ENCODE measurements at places on chromosomes 7 and 10. TPM values are rescaled to one million over a fixed set of nuclear protein-coding genes. Genes with fewer than 3 reads are reported as not detected.

OR2A5 gene
- total RNA-seq, result not detected

DBF4 gene
- 39.7 TPM for total RNA-seq

- no peak overlapping the region for H3K4me3 ChIP-seq
- H3K27ac ChIP-seq, result no peak overlapping the region
- DNase-seq, result peak; percentile 11
- no peaks in the 10 kb centered on the region for H3K36me3 ChIP-seq
- no peaks in the 10 kb centered on the region for H3K27me3 ChIP-seq
Observed at GRCh38 chr7:108165723-108166122, 35.6 kb upstream of the LAMB4 start.

DNA sequence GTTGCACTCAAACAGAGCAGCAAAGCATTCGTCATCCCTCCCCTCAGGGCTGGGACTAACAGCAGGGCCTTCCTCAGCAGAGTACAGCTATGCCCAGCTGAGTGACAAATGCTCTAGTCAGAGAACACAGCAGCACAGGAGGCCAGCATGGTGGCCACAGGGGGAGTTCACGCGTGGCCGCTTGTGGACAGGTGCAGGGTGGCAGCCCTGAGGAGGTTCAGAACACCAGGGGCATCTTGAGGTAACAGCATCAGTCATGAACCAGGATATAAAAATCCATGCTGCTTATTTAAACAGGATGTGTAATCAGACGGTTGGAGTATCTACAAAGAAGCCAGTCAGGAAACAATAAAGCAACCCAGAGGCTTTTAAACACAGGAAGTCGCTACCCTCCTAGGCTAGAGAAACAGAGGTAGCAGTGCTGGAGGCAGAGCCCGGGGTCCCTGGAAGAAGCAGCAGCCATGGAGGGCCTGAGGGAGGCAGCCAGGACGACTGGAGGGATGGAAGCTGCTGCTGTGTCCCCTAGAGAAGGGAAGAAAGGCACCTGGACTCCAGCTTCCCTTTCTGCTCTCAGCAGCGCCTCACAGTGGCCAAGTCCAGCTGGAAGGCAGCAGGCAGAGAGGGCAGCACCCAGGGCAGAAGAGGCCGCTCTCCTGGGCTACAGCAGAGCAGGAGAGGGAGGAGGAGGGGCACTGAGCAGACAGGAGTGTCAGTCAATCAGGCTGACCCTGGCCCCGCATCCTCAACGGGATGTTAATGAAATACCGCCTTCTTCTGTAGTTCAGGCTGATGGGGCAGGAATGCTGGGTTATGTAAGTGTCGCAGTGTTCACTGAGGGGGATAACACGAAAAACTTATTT, 70.8 kb upstream of the UCN3 start:
- H3K4me1 ChIP-seq, result peaks cover 29% of the 10 kb centered on the region
- peak; percentile 44 for DNase-seq
- H3K36me3 ChIP-seq, result no peaks in the 10 kb centered on the region
- H3K27me3 ChIP-seq, result no peaks in the 10 kb centered on the region

- DNase-seq, result no peak
- H3K4me3 ChIP-seq, result no peak overlapping the region
- peaks cover 6% of the 10 kb centered on the region for H3K4me1 ChIP-seq
- H3K27ac ChIP-seq, result no peak overlapping the region
Observed at GRCh38 chr10:122544493-122544892, 16.1 kb upstream of the DMBT1 start.

Data from endothelial cell of umbilical vein (primary cell).